H1 (cell line): ENCODE measurements at places on chromosomes 4 and X. TPM values are rescaled to one million over a fixed set of nuclear protein-coding genes. Genes with fewer than 3 reads are reported as not detected.

MAGEA11 gene
- polyA plus RNA-seq: not detected in 2 replicates

PAQR3 gene
- polyA plus RNA-seq: 19.7 and 28.9 TPM in 2 replicates

ASMT gene
- polyA plus RNA-seq: 2.6 and 3.1 TPM in 2 replicates

FMR1NB gene
- not detected in 2 replicates for polyA plus RNA-seq

TMEM156 gene
- polyA plus RNA-seq: not detected in 2 replicates

PLP1 gene
- polyA plus RNA-seq: 218 and 279 TPM in 2 replicates

EGFL6 gene
- 1.1 TPM in 2 replicates for polyA plus RNA-seq

MAGEB10 gene
- polyA plus RNA-seq: not detected in 2 replicates

ERAS gene
- polyA plus RNA-seq: 0.70 and 0.99 TPM in 2 replicates

GPR50 gene
- polyA plus RNA-seq: 1.9 and 3.5 TPM in 2 replicates

SPANXD gene
- polyA plus RNA-seq: not detected in 2 replicates

ENAM gene
- not detected in 2 replicates for polyA plus RNA-seq

GAGE2A gene
- not detected in 2 replicates for polyA plus RNA-seq

COL4A6 gene
- polyA plus RNA-seq: 5.9 and 6.5 TPM in 2 replicates

ARR3 gene
- not detected in 2 replicates for polyA plus RNA-seq

TMSB15C gene
- 0.94 and 1.5 TPM in 2 replicates for polyA plus RNA-seq

ART3 gene
- 0.13 and 0.21 TPM in 2 replicates for polyA plus RNA-seq

UGT2B17 gene
- polyA plus RNA-seq: not detected in 2 replicates

MND1 gene
- polyA plus RNA-seq: 2.8 and 4.4 TPM in 2 replicates

AP1AR gene
- polyA plus RNA-seq: 5.3 and 7.2 TPM in 2 replicates

PABPC5 gene
- polyA plus RNA-seq: 0.16 and 0.35 TPM in 2 replicates

CPE gene
- 9.3 and 10.2 TPM in 2 replicates for polyA plus RNA-seq

MID1 gene
- polyA plus RNA-seq: 12.9 and 24.1 TPM in 2 replicates

ALG13 gene
- 70.6 and 93.6 TPM in 2 replicates for polyA plus RNA-seq

COL25A1 gene
- 1.1 and 1.6 TPM in 2 replicates for polyA plus RNA-seq

SLC6A14 gene
- not detected in 2 replicates for polyA plus RNA-seq

NEIL3 gene
- polyA plus RNA-seq: 3.5 and 5.5 TPM in 2 replicates

MAGT1 gene
- polyA plus RNA-seq: 11.3 and 14.4 TPM in 2 replicates

FAM9B gene
- not detected in 2 replicates for polyA plus RNA-seq

MTMR8 gene
- polyA plus RNA-seq: 0.77 and 1.3 TPM in 2 replicates

FAM114A1 gene
- polyA plus RNA-seq: 9.5 and 10.6 TPM in 2 replicates

ADH1B gene
- polyA plus RNA-seq: not detected in 2 replicates

SCML2 gene
- 9.7 and 14.6 TPM in 2 replicates for polyA plus RNA-seq

RCHY1 gene
- polyA plus RNA-seq: 19.7 and 30.3 TPM in 2 replicates

TMPRSS11D gene
- polyA plus RNA-seq: not detected in 2 replicates

NAP1L3 gene
- polyA plus RNA-seq: 12.2 and 17.3 TPM in 2 replicates

PCSK1N gene
- 3.6 and 7.0 TPM in 2 replicates for polyA plus RNA-seq

FAM156B gene
- polyA plus RNA-seq: 31.3 and 36.2 TPM in 2 replicates

GYPE gene
- polyA plus RNA-seq: not detected in 2 replicates

IL3RA gene
- polyA plus RNA-seq: 0.11 and 0.19 TPM in 2 replicates
